ENCODE measurements at places on chromosomes 5 and 9.

- no peak for DNase-seq
Observed at GRCh38 chr5:172335721-172336120, 52.2 kb upstream of the UBTD2 start.

- DNase-seq, result peak; percentile 48
Observed at GRCh38 chr9:98057138-98057799, 737 bp downstream of the NANS start.

- DNase-seq, result no peak
Observed at GRCh38 chr9:85715587-85715986, 26.2 kb downstream of the AGTPBP1 start.

- DNase-seq, result no peak
Observed at GRCh38 chr5:158769696-158770095, 330.0 kb downstream of the EBF1 start.

DNA sequence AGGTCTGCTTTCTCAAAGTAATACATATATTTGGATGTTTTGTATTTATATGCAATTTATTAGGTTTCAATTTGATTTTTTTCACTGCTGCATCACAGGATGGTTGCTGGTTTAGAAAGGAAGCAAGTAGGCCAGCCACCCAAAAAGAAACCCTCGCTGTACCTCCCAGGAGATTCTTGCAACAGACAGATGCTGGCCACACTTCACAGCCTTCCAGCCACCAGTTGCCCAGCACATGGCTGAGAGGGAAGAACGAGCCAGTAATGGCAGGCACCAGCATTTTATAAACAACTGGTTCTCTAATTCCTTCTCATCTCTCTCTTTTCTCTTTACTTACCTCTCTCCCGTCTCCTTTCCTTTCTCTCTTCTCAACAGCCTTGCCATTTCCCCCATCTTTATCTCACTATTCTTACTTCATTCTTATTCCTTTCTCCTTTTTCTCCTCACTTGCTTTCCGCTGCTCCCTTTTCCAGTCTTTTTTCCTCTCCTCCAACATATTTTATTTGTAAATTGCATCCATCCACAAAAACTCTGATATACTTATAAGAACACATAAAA is 38.9 kb downstream of the EFNA5 start:
- no peak for DNase-seq

DNA sequence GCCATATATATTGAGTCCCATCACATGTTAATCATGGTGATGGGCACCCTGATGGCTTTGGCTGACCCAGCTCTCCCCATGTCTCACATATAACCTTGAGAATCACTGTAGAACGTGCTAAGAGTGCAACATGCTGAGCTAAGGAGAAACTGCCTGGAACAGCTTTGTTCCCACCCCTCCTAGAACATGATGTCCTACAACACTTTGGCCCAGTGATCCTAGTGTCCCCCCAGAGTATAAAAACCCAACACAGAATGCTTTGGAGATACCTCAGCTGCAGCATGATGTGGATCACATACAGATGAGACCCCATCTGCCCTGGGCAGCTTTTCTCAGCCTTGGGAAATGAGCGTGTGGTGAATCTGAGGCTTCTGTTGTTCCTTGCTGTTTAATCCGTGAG is 343.5 kb downstream of the NFIB start:
- no peak for DNase-seq

DNA sequence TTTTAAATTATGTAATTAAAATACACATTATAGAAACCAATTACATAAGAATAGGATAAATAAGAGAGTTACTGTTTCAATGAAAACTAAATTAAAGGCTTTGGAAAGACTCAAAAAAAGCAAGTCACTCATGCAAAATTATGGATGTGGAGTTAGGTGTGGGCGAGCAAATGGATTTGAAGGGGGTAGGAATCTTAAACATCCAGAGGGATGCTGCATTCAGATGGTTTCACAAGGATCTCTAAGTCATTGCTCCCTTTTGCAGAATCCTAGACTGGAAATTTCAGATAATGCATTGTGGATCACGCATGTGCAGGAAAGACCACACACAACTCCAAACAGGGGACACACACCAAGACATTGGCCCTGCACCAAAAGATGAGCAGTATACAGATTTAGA is 57.5 kb downstream of the DRD1 start:
- DNase-seq, result no peak

- no peak for DNase-seq
Observed at GRCh38 chr5:131441184-131441583, 177.3 kb downstream of the CDC42SE2 start.

DNA sequence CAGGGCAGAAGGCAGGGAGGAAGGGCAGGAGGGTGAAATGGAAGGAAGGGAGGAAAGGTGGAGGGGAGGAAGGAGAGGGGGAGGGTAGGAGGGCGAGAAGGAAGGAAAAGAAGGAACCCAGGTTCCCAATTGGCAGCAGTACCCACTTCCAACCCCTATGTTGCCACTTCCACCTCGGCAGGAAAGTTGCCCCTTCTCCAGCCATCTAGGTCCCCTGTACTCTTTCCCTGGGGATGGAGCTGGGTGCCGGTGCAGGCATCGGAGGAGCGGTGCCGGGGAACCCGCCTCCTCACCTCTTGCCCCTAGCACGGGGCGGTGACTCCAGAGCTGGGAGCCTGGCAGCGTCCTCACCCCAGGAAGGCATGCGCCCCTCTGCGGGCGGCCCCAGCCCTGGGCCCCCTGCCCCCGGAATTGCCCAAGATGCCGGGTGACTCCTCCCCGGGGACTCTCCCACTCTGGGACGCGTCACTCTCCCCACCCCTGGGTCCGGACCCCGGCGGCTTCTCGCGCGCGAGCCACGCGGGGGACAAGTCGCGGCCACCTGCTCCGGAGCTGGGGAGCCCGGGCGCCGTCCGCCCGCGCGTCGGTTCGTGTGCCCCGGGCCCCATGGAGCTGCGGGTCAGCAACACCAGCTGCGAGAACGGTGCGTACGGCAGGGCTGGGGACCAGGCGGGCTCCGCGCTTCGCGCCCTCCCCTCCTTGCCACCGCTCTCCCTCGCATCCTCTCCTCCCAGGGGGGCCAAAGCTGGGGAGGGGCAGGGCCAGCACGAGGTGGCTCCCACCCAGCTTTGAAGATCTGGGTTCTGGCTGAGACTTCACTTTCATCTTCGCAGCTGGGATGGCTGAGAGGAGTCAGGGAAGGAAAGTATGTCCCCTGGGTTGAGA is at the start of gene NIPAL4:
Gene NIPAL4, plus strand, starts transcription at position 499 of the 885 bp plus-strand sequence. Its CDS starts 108 bp downstream, at position 607.
- DNase-seq, result no peak

DNA sequence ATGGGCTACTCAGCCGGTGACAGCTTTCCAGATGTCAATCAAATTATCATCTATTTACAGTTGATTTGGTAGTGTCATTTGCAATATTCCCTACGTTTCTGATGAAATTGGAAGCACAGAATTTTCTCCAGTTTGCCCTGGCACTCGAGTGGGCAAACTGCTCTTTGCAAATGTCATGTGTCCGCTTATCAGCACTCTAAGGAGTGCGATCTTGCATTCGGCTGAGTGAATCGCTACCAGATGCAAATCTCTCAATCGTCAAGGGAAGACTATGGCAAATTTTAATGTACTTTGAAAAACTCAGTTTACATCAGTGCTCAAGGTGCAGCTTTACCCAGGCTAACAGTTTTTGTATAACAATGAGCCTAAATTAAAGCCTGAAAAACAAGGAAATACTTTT is 66.8 kb downstream of the BNC2 start:
- no peak for DNase-seq

DNA sequence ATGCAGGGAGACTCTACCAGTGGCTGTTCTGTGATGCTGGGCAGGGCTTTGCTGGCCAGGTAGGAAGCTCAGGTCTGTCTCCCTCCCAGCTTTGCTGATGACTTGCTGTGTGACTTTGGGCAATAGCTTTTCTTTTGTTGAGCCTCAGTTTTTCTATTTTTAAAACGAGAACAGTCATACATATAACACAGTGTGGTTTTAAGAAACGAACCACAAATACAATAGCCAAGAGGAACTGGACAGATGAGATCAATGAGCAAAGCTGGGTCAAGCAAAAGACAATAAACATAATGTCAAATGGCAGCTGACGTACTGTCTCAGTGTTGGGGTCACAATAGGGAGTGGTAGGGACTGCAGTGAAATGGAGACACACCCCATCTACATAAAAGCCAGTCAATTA is 20.2 kb downstream of the SLIT3 start:
- DNase-seq, result no peak

DNA sequence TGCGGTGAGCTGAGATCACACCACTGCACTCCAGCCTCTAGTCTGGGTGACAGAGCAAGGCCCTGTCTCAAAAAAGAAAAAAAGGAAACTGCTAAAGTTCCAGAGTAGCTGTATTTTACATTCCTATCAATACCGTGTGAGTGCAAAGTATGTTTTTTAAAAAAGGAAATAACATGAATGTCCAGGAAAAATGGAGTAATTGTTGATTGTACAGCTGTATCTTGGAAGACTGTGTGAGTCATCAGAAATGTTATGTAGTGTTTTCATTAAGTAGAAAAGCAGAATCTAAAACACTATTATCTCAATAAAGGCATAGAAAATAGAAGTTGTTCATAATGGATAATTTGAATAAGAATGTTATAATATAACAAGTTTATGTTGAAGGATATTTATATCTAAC is 53.9 kb downstream of the ZCCHC7 start:
- DNase-seq, result no peak

DNA sequence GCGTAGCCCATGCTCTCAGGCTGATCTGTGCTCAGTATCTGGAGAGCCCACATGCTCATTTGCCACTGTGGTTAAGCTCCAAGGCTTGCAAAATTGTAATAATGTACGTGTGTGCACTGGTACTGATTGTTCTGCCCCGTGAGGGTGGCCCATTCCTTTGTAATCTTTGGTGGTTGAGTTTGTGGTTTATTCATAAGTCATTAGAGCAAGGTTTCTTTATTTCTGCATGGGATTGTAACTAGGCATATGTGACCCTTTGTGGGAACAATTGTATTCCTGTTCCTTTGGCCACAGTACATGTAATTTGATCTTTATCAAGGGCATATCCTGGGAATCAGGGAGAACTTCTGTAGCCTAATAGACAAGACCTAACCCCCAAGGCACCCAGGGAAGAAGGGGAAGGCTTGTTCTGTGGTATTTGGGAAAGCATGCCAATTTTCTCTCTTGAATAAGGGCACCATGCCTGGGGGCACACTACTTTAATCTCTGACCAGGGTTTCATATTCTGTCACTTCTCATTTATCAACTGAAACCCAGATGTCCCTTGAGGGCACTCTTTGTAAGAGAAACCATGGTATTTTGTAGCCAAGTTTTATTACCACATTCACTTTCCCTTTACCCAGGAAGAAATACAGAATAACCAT is 74.6 kb downstream of the NPR3 start:
- no peak for DNase-seq

GRCh38 chr9:107727086-107727780 is 237.7 kb upstream of the KLF4 start:
- DNase-seq, result no peak

DNA sequence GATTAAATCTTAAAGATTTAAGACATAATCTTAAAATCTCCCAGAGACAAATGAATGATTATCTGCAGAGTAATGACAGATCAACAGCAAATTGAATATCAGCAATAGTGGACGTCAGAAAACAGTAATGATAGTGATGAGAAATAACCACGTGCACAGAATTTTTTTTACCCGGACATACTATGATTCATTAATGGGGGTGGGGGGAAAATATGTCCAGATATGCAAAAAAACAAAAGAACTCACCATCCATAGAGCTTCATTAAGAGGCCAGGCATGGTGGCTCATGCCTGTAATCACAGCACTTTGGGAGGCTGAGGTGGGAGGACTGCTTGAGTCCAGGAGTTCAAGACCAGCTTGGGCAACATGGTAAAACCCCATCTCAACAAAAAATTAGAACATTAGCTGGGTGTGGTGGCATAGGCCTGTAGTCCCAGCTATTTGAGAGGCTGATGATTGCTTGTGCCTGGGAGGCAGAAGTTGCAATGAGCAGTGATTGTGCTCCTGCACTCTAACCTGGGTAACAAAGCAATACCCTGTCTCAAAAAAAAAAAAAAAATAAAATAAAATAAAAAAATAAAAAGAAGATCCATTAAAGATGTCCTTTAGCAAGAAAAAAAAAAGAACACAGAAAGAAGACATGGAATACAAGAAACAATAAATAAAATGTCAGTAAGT is 30.9 kb upstream of the SHOC1 start:
- DNase-seq, result no peak

DNA sequence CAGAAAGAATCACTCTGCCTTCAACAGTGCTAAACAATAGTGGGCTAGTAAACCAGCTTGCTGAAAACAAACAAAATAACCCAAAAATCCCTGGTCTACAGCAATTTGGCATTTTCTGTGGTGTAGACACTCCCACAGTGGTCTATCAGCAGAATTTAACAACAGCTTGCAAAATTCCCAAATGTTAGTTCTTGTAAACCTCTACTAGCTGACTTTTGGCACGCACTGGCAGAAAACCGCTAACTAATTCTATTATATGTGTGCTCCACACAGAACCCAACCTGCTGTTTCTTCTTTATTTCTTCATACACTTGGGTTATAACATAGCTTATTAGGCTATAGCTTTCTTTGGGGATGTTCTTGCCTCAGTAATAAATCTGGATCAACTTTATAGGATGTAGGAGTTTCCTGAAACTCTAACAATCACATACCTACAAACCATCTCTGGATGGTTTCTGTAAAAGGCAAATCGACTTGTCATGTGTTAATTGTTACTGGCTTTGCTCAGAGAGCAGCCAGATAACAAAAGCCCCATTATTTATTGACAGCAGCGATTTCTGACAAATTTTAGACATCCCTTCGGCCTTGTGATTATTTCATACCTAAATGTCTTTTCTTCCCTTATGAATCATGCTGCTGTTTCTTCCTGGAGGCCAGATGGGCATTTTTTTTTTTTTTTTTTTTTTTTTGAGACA is 82.7 kb upstream of the NAA35 start:
- DNase-seq, result no peak

DNA sequence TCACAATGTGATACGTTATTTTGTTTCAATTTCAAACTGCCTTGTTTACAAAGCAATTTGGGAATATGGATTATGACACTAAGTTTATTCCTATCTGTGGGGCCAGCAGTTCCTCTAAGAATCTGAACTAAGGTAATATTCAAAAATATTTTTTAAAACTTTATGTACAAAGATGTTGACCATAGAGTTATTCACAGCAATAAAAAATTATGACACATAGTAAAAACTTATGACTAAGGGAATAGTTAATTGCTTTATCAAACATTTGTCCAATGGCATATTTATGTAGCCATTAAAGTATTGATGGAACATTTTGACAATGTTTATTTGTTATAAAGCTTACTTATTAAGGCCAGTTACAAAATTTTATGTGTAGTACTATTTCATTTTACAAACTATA is 73.4 kb upstream of the FREM1 start:
- no peak for DNase-seq

GRCh38 chr5:75639535-75640311 is 28.5 kb downstream of the ANKDD1B start:
- DNase-seq, result no peak

All from CD8-positive, alpha-beta T cell (primary cell).